ENCODE measurements at places on chromosomes 7 and 10.

GRCh38 chr7:88818552-88818951 lies 23.0 kb upstream of the TEX47 start:
- no peak for DNase-seq

DNA sequence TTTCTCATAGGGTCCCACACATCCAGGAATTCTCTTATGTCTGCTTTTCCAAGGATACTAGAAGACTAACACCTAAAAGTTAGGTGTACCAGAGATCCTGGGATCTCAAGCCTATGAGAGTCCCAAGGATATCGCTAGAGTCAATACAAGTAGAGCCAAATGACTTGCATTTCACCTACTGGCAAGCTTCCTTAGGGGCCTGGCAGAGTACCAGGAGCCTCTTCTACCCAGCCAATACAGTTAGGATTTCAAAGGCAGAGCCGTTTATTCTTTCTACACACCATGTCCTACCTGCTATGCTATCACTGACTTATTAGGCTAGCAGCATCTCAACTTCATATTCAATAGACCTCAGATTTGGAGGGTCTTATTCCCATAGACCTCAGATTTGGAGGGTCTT lies 53.5 kb upstream of the UNC5B start:
- no peak for DNase-seq

DNA sequence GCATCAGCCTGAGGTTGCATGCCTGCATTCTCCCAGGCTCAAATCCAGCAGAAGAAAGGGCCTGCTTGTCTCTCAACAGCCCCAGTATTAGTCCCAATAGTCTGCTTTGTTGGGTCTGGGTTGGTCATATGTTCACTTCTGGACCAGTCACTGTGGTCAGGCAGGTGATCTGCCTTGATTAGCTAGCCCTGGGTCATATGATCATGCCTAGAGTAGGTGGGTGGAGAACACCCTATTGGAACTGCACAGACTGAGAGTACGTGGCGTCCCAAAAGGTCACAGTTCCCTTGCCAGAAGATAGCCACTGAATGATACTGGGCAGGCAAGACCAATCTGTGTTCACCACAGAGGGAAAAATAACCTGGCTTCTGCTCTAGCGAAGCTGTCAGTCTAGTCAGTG lies 80.1 kb downstream of the SH2D4B start:
- no peak for DNase-seq

- DNase-seq: peak; percentile 86
Measured at GRCh38 chr7:155205368-155206317, 92.0 kb upstream of the INSIG1 start.

DNA sequence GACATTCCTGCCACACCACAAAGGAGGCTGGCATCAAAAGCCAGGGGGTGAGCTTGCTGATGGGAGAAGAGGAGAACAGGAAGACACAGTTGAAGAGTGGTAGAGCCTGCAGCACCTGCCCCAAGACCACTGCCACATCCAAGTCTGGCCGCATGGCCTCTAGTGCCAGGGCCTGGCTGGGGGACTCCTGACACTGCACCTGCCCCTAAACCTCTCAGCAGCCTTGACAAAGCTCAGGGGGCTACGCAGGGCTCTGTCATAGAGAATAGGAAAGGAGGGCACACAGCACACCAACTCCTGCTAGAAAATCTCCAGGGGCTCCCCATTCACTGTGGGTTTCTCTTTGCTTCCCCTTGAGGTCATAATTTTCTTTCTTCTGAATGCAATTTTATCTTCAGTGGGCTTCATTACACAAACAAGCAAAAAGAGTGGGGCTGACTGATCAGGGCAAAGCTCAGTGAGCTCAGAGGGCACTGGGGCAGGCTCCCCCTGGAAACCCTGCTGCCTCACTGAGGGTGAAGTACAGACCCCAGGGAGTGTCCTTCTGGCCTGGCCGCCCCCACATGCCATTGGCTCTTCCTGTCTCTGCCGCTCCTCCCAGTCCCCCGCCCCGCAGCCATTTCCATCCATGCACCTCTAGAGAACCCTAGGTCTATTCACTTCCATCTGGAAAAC lies 37.2 kb downstream of the VOPP1 start:
- no peak for DNase-seq

GRCh38 chr10:72308320-72308987 lies 34.7 kb downstream of the DDIT4 start:
- DNase-seq: no peak
